ENCODE measurements at places on chromosomes 7 and 10. TPM values are rescaled to one million over a fixed set of nuclear protein-coding genes. Genes with fewer than 3 reads are reported as not detected.

Gene PRTFDC1
- total RNA-seq = 16.6 TPM

Gene FBXL13
- total RNA-seq = 0.38 TPM

Gene OR2A5
- not detected for total RNA-seq

Gene ENTPD1
- total RNA-seq = 0.16 TPM

Gene NODAL
- not detected for total RNA-seq

Gene NXPH1
- total RNA-seq = not detected

Gene PLXDC2
- total RNA-seq = not detected

Gene ANKRD61
- total RNA-seq = 0.26 TPM

Gene COL17A1
- total RNA-seq = 2.2 TPM

Gene IFIT1B
- total RNA-seq = not detected

Gene ITPRID1
- not detected for total RNA-seq

Gene HMX2
- not detected for total RNA-seq

Gene GNAT3
- total RNA-seq = not detected

Gene AKR1D1
- 0.08 TPM for total RNA-seq

Gene CTNNA3
- total RNA-seq = not detected

Gene PLAC9
- not detected for total RNA-seq

Gene AKR1E2
- total RNA-seq = 5.9 TPM

Gene ZNF853
- total RNA-seq = 2.3 TPM

Gene ADAM22
- 0.26 TPM for total RNA-seq

Gene PNLIPRP3
- 0.04 TPM for total RNA-seq
